Type B pancreatic cell (in vitro differentiated cells): ENCODE measurements at places on chromosomes 3 and 15. TPM values are rescaled to one million over a fixed set of nuclear protein-coding genes. Genes with fewer than 3 reads are reported as not detected.

- no peak for DNase-seq
These were observed 56.5 kb downstream of the NEK11 start for GRCh38 chr3:131082871-131083863.

DNA sequence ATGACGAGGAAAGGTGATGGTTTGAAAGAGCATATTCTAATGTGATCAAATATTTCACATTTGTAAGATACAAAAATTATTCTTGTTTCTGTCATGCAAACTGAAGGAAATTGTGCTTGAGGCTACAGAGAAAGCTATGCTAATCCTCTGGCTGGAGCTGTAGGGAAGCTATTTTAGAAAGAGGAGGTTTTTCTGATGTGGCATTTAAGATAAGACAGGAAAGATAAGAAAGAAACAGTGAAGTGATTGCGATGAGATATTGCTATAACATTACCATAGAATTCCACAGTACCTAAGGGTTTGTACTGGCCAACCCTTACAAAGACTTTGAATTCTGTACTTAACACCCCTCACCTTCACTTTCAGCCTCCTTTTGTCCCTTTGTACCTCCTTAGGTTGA, 205.2 kb upstream of the LMCD1 start:
- no peak for DNase-seq

DNA sequence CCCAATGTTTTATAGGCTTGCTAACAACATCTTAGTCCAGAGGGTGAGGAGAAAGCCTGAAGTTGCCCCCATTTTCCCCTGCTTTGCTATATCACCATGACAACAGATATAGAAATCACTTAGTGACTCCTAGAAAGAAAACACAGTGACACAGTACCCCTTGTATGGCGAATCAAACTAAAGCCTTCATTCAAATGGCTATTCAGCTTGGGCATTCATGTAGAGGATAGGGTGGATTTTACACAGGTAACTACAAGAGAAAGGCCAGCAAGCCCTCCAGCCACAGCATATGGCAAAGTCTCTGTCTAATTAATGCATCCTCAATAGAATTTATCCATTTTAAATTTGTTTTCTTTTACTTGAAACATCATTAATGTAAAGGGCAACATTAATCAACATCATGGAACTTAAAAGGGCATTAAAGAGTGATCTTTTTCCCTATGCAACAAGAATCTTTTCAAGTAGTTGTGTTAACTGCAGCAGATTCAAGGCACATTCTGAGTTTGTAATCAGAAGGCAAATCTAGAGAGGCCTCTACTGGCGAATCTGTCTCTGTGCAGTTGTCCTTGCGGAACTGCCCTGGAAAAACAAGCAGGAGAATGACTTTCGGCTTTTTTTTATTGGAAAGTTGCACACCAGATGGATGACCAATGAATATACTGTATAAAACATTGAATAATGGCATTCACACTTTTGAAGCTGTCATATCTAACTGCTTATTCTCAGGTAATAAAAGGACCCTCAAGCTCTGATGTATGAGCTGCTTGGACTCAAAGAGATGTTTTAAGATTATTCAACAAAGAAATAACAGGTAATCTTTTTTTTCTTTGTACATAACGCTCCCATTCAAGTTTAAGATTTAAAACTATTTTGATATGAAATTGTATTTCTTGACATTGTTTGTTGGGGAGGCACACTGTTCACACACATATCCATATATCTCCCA, 621.7 kb upstream of the AGTR1 start:
- no peak for DNase-seq

DNA sequence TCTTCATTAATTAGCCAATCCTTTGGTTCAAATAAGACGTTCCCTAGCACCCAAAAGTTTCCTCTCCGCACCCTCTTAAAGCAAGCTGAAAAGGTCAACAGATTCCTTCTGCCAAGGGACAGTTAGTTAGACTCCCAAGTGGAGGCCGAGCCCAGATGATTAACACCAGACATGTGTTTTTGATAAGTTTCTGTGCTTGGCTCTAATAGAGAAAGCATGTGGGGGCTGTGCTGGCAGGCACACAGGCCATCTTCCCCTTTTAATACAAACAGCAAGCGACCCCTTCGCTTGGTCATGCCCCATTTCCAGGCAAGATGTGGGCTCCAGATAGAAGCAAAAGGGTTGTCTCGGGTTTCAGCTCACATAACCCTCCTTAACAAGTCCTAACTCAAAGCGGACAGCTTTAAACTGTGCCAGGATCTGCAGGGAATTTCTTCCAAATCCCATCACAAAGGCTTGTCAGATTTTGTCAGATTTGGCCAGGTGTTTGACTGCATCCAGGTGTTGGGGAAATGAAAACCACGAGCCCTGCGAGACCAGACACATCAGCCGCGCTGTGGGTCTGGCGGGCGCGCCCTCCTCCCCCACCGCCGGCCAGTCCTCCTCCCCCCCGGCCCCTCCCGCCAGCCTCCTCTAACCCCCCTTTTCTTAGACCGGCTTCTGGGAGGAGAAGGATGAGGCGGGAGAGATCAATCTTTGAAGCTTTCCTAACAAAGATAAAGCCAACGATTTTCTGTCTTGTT, 3.3 kb downstream of the HES1 start:
- DNase-seq = no peak

GRCh38 chr15:88631464-88632028, 7.3 kb upstream of the ISG20 start:
- DNase-seq = no peak

- DNase-seq = no peak
These were observed 288.6 kb downstream of the UACA start for GRCh38 chr15:70474471-70475406.

DNA sequence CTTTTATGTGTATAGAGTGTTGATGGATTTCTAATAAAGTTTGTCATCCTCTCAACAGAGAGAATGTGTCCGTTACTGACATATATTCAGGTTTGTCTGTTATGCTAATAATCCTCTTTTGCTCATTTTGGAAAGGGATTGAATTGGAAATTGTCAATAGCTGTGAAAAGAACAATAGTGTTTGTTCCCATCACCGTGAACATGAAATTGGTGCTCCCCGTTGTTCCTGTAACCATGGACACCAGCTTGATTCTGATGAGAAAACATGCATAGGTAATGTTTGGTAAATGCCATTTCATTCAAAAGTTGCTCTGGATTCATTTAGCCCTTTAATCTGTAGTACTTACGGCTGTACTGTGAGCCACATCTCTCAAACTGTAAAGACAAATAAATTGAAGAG, 707.0 kb upstream of the GOLIM4 start:
- DNase-seq = no peak

- no peak for DNase-seq
These were observed 8.8 kb downstream of the OIP5 start for GRCh38 chr15:41323611-41324010.

GRCh38 chr3:156619376-156619775, 55.0 kb upstream of the TIPARP start:
- DNase-seq = no peak

DNA sequence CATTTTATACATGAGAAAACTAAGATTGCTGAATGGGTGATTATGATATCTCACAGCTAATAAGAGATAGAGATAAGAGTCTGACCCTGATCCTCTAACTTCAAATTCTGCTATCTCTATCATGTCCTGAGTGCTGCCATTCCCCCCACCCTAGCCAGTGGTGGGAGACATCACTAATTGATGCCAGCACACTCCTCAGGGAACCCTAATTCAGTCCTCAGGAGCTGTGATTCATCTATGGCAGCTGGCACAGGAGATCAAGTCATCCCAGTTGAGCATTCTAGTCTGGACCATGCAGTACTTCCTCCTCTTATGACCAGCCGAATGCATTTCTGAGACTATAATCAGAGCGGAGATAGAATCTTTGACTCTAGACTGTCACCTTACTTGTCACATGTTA, 71.9 kb downstream of the SYNM start:
- DNase-seq = no peak

DNA sequence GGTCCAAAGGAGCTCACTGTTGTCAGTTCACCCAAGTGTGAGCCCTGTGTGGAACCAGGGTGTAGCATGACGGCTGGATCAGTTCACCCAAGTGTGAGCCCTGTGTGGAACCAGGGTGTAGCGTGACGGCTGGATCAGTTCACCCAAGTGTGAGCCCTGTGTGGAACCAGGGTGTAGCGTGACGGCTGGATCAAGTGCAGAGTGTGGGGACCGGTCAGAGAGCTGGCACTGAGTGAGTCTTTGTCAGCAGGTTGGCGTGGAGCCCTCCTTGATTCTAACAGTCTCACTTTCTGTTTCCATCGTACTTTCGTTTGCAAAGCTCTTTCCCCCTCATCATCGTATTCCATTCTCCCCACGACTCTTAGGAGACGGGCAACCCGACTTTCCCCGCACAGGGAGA, 57.9 kb upstream of the DLG1 start:
- no peak for DNase-seq

GRCh38 chr3:160826408-160826807, 70.4 kb downstream of the PPM1L start:
- no peak for DNase-seq

- no peak for DNase-seq
These were observed 23.1 kb upstream of the MRPS22 start for GRCh38 chr3:139320551-139321309.

DNA sequence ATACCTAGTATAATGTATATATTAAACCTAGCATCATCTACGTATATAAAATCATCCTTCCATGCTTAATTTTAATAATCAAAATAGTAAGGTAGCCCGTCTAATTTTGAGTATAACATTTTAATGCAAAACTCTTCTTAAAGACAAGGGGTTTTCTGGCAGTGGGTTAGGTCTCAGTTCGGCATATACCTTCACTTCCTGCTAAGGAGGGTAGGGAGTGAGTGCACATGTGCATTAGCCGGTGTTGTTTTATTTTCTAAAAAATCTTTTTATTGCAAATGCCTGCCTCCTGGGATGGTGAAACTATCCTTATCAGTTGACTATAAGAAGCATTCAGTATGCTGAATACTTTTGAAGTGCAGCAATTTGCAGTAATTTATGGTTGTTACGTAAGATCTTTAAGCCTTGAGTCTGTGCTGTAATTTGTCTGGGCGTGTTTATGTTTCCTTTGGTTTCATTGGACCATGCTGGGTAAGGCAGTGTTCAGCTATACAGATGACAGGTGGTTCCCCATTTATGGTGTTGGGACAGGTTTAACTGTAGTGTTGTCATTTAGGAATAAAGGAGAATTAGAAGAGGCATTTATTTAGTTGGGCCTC, 11.7 kb downstream of the ARHGEF26 start:
- no peak for DNase-seq

DNA sequence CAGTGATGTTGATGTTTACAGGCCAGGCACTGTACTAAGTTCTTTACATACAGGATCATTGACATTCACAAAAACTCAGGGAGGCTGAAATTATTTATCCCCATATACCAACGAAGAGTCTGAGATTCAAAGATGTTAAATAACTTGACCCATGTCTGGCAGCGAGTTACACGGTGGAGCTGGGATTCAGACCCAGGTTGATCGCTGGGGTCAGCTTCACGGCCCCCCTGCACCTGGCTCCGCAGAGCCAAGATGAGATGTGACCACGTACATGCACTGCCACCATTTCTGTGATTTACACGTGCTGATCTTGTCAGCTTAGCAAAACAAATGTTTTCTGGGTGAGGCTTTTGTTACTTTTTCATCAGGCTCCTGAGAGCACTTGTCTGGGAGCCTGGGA, 109.8 kb downstream of the EEFSEC start:
- no peak for DNase-seq

DNA sequence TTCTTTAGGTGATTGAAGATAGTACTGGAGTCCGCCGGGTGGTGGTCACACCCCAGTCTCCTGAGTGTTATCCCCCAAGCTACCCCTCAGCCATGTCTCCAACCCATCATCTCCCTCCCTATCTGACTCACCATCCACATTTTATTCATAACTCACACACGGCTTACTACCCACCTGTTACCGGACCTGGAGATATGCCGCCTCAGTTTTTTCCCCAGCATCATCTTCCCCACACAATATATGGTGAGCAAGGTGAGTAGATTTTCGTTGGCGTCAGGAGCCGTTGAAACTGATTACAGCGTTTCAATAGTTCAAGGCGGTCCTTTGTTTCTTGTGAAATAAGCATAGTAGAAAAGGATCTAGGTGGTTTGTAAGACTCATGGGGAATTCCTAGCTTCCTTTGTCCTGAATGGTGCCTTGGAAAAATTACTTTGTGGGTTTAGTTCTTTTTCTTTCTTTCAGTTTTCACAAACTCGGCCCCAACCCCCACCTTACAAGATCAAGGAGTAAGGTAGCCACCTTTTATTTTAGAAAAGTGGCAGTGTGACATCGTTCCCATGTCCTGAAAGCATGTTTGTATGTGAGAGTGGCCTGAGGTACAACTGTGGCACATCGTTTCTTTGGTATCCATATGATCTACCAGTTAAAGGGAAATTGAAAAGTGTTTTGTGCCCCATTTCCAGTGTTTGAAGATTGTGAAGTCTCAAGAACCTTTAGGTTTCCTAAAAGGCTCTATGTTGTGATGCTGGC, 200.6 kb downstream of the GHSR start:
- no peak for DNase-seq

DNA sequence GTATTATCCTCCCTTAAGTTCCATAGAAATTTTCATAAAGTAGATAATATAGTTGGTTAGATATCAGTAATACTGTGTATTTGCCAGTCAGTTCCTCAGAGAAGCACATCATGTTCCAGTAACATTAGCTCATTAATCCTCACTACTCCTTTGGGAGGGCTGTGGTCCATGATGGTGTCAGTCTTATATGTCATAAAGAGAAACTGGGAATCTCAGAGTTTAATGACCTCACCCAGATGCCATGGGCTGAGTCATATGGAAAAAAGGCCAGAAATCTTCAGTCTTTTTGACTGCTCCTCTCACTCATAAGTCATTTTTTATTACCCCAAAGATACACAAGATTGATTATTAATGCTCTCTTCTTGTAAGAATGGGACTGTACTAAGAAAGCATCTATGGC, 188.6 kb downstream of the CHL1 start:
- DNase-seq = no peak

DNA sequence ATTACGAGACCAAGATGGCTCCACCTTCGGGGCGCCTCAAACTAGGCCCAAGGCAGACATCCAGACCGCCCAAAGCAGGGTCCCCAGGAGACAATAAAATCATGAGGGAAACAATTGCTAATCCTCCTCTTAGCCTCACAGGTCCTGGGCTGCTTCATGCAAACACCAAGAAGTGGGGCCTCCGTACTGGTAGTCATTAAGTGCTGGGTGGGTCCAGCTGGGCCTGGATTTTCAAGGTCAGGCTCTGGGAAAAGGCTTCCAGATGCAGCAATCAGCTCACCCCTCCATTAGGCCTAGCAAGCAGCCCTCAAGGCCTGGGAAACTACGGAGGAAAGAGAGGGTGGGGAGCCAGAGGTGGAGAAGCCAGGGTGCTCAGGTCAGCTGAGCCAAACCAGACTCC, 634 bp downstream of the FBXL22 start:
- DNase-seq = no peak

GRCh38 chr15:74541494-74542165, 610 bp downstream of the ARID3B start:
- no peak for DNase-seq

PLAAT1 gene
- total RNA-seq = 2.6 and 3.0 TPM in 2 replicates

ACTRT3 gene
- 1.8 and 2.1 TPM in 2 replicates for total RNA-seq

TRIM42 gene
- total RNA-seq = not detected in 2 replicates

PPARG gene
- 21.5 and 28.8 TPM in 2 replicates for total RNA-seq

TGM5 gene
- 0.22 and 0.71 TPM in 2 replicates for total RNA-seq

SCAMP5 gene
- 38.1 and 41.8 TPM in 2 replicates for total RNA-seq

C3orf20 gene
- 0.12 and 0.24 TPM in 2 replicates for total RNA-seq

RHOV gene
- total RNA-seq = 19.3 and 43.3 TPM in 2 replicates

CFAP100 gene
- total RNA-seq = 4.3 TPM in 1 of 2 replicates, not detected in the other

SLC28A1 gene
- total RNA-seq = 0.19 and 0.31 TPM in 2 replicates

LINGO1 gene
- 19.6 and 25.2 TPM in 2 replicates for total RNA-seq

TPRG1 gene
- total RNA-seq = 11.6 and 24.2 TPM in 2 replicates
